AG04450 (cell line): ENCODE measurements at places on chromosomes 1 and 21. TPM values are rescaled to one million over a fixed set of nuclear protein-coding genes. Genes with fewer than 3 reads are reported as not detected.

HORMAD1 gene
- not detected in 2 replicates for polyA plus RNA-seq

LIN28A gene
- polyA plus RNA-seq, result not detected in 2 replicates

EFNA4 gene
- polyA plus RNA-seq, result 10.1 and 12.9 TPM in 2 replicates

IBA57 gene
- 1.4 and 1.7 TPM in 2 replicates for polyA plus RNA-seq

DNA sequence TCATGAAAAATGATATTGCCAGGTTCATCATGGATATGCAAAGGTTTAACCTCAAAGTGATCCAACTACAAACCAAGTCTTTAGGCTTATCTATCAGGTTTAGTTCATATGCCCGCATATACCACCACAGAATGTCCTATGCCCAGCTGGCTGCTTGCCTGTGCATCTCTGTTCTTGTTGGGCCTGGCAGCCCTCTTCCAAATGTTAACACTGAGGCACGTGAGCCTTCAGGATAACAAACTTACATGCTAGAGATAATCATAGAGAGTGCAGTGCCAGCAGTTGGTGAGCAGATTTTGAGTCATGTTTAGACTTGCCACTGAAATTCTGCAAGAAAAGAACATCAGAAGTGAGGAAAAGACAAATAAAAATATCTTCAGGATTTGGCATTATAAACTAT lies 607.9 kb upstream of the TMPRSS15 start:
- DNase-seq, result no peak

DNA sequence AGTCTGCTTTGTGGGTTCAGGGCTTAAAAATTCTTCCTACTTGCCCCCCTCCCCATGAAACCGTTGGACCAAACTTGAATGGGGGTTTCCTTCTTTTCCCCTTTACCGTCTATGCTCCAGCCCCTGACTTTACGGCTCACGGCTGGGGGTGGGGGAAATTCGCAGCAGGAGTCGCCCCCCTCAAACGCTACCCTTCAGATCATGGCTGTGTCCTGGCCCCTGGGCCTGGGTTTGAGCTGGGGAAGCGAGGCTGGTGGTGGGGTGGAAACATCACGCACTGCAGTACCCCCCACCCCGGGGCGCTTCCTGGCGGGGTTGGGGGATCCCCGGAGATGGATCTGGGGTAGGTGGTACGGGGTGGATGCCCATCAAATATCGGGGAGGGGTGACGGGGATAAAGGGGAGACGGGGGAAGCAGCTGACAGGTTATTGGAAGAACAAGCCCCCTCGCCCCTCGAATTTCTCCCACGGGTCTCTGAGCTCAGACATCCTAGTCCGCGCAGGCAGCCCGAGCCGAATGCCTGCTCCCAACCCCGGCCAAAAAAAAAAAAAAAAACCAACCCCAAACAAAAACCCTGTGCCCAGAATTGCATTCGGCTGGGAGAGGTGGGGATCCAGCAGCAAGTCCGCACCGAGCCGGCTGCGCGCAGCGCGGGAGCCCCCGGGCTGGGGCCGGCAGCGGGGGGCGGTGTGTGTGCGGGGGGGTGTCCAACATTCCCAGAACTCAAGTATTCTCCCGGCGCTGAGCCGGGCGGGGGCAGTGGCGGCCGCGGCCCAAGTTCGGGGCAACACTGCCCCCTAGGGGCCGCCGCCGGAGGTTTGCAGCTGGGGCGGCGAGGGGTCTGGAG lies 59.0 kb upstream of the ACOT11 start:
- DNase-seq, result peak; percentile 10

- DNase-seq, result no peak
Observed at GRCh38 chr1:185408700-185409270, 91.7 kb upstream of the IVNS1ABP start.

- DNase-seq, result no peak
Observed at GRCh38 chr1:215825056-215825455, 258.0 kb downstream of the KCTD3 start.
